ENCODE measurements at places on chromosomes 7 and 10.

GRCh38 chr7:74364061-74364460 is 74.9 kb downstream of the CLIP2 start:
- no peak for DNase-seq

- no peak for DNase-seq
These were observed 207.4 kb downstream of the GPR158 start for GRCh38 chr10:25382029-25382810.

- no peak for DNase-seq
These were observed 314.2 kb downstream of the ADRA2A start for GRCh38 chr10:111390813-111391563.

DNA sequence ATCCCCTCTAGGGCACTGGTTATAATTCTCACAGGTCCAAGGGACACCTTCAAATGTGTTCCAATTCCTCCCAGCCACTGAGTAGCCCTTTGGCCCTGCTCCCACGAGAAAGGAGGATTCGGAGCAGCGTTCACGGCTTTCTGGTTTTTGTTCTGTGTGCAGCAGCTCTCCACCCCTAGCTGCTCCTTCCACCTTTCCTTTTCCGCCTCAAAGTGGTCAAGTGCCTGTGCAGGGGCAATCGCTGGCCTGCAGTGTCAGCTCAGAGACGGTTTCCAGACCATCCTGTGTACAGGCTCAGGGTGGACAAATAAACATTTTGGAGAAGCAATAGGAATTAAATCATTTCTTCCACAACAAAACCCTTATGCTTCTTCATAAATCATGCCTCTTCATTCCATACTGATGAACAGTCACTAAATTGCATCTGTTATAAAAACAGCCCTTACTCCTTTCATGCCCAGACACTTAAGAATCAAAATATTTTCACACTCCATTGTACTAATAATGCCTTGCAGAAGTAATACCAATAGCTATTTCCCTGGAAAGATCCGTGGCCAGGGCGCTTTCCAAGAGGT is 1.1 kb downstream of the KIAA1549 start:
- DNase-seq: no peak

DNA sequence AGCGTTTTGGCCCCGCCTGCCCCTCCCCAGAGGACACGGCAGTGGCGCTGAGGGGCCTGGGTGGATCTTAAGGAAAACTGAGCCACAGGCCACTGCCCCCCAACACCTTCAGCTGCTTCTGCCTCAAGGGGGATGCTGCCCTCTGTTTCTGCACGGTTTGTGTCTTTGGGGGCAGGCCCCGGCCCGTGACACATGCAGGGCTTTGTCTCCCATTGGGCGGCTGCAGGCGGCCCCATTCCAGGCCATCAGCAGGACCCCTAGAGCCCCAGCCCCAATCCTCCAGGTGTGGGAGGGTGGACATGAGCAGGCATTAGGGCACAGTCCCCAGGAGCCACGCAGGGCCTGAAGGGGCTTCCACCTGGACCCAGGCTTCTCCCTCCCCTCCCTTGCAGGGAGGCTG is 25.3 kb upstream of the PPP2R2D start:
- DNase-seq: no peak

- DNase-seq: no peak
These were observed 182.9 kb downstream of the MYOF start for GRCh38 chr10:93299195-93299594.

GRCh38 chr10:70090951-70091350 is 38.3 kb downstream of the MACROH2A2 start:
- DNase-seq: peak; percentile 20

DNA sequence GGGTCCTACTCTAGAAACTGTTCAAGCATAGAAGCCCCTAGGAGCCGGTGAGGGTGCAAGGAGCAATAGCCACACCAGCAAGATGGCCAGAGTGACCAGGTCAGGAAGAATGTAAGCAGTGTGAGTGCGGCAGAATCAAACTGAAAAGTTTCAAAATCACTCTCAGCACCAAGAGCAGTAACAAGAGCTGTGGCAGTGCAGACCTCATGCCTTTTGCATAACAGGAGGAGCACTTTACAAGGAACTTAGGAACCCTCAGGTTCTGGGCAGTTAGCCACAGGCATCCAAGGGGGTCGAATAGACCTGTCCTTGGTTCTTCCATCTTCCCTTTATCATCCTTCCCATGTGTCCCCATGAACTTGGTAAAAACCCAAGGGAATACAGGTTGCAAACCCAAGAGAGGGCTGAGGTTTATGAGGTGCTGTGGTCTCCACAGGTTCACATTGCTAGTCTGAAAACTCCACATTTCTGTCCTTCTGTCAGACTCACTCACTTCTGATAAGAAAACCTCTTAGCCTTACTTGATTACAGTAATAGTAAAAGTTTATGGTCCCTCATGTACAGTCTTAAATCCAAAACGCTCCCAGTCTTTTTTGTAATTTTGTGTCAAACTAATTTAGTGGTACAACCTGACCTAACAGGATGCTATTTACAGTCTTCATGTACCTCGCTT is 78.4 kb downstream of the PON1 start:
- peak; percentile 30 for DNase-seq

DNA sequence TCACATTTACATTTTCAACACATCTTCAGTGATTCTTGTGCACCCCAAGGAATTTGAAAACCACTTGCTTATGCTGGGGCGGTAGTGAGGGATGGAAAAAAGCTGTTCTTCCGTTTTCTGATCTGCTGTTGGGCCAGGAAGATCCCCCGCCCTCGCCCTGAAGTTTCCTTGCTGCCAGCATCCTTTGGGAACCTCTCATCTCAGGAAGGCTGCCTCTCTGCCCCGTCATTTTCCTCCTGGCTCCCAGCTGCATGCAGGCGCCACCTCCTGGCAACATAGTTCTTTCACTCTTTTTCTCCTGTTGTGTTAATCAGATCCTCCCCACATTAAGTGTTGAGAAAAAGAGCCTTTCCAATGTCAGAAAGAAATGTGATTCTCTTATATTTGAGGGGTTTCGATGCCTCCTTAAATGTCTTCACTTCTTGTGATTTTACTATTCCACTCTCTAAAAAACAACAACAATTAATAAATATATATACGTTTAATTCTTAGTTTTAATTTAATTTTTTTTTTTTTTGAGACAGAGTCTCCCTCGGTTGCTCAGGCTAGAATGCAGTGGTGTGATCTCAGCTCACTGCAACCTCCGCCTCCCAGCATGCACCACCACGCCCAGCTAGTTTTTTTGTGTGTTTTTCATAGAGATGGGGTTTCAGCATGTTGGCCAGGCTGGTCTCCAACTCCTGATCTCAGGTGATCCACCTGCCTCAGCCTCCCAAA is 122.9 kb downstream of the RALA start:
- DNase-seq: peak; percentile 78

DNA sequence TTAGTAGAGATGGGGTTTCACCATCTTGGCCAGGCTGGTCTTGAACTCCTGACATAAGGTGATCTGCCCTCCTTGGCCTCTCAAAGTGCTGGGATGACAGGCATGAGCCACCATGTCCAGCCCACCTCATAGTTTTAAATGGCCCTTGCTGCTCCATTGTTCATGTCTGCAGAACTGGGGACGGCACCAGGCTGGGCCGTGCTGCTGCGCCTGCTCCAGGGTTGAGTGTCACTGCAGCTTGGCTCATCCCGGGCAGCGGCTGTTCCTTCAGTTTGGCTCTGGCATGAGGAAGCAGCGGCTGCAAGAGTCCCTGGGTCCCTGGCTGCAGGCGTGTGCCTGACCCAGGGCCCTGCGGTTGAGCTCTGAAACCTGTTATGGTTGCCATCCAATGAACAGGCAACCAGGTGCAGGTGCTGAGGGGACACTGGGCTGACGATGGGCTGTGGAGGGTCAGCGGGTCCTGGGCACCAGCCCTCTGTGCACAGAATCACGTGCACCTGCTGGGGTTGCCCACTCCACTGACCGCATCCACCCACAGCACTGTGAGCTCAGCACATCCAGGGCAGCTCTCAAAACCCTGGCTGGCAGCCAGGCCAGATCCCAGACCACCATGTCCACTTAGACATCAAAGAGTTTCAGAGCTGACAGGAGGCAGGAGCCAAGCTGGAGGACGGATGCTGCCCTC is 70.2 kb upstream of the PPP2R2D start:
- no peak for DNase-seq

DNA sequence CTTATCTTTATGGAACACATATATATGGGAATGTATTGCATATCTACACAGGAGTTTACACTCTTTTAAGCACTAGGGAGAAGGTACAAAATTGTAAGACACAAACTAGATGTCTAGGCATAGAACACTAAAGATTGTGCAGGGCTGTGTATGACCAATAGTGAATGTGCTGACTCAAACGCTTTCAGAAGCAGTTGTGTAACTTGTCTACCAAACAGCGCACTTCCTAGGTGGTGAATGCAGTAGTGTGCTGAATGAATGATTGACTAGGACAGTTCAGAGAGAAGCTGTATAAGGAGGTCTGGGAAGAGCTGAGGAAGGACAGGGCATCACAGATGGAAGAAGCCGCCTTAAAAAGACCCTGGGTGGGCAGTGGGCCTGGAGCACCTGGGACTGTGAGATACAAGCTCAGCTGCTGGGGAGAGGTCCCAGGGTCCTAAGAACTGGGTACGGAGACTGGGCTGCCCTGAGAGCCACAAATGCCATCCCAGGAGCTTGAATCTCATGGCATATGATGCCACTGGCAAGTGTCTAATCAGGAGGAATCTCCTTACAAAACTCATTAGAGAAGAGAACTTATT is 14.2 kb downstream of the CLRN3 start:
- DNase-seq: no peak

DNA sequence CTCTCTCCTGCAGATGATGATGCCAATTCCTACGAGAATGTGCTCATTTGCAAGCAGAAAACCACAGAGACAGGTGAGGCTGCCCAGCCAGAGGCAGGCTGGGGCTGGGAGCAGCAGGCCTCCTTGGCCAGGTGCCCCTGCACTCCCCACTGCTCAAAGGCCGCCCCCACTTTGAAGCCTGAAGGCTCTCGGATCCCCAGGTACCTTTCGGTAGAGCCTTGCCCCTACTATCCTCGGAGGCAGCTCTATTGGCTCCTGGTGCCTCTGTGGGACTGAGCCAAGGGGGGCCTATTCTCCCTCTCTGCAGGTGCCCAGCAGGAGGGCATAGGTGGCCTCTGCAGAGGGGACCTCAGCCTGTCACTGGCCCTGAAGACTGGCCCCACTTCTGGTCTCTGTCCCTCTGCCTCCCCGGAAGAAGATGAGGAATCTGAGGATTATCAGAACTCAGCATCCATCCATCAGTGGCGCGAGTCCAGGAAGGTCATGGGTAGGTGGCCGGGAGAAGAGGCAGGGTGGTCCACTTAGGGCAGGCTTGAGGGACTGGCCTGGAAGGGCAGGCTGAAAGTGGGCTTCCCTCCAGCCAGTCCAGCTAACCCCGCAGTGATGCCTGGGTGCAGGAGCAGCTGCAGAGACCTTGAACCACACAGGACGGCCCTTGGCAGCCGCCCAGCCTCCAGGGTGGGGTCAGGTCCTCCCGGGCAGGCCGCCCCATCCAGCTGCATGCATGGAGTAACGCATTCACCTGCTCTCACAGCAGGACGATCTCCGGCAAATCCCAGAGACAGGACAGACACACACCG is 14.1 kb downstream of the LAT2 start:
- DNase-seq: no peak

DNA sequence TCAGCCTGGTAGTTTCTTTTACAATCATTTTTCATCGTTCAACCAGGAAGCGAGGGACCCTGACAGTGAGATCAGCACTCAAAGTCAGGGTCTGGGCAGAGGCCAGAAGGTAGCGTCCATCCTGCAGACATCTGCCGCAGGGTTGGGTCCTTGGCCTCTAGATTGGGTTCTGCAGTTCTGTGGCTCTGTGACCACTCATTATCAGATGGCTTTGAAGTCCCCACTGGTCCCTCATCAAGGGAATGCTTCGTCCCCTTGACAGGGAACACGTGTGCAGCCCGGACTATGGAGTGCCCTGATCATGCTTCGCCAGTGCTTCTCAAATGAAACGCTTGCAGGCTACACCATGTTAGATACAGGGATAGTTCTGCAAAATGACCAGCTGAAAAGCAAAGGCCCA is 64.1 kb downstream of the FRMPD2 start:
- no peak for DNase-seq

- DNase-seq: no peak
These were observed 19.7 kb downstream of the TLL2 start for GRCh38 chr10:96493871-96494525.

GRCh38 chr7:121280656-121281055 is 48.1 kb upstream of the WNT16 start:
- no peak for DNase-seq

DNA sequence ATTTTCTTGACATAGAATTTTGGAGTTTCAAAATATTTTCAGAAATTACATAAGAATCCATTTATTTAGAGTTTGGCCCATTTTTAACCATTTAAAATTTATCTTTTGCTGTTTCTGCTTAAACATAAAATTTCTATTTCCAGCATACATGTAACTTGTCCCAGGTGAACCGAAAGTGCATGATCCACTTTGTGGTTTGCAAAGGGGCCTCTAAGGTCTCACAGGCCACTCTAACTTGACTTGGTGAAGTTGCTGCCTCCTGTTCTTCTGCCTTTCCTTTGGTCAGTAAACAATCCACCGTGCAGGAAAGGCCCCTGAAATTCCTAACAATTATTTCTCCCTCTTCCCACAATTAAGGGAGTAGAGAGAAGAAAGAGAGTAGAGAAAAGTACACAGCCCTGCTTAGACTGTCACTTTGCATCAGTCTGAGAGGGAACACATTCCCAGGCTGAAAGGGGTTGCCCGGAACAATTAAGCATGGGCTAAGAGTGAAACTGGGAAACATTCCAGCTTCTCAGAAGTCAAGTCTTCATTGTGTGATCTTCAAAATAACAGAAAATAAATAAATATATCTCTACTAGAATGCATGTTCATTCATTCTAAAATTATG is 79.5 kb upstream of the SEMA3A start:
- no peak for DNase-seq

DNA sequence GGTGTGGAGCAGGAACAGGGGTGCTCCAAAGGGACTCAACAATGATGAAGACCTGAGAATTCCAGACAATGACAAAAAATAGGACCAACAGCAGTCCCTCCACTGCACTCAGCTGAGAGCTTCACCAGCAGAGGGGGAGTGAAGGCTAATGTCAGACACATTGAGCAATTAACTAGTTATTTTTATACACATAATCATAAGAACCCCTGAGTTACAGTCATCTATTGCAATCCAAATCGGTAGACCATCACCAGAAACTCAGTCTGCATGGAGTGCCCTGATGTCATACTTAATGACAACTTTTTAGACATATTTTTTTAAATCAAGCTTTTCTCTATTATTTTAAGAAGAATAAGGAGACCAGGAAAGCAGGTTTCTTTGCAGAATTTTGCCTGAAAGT is 30.6 kb upstream of the IKZF1 start:
- DNase-seq: no peak

DNA sequence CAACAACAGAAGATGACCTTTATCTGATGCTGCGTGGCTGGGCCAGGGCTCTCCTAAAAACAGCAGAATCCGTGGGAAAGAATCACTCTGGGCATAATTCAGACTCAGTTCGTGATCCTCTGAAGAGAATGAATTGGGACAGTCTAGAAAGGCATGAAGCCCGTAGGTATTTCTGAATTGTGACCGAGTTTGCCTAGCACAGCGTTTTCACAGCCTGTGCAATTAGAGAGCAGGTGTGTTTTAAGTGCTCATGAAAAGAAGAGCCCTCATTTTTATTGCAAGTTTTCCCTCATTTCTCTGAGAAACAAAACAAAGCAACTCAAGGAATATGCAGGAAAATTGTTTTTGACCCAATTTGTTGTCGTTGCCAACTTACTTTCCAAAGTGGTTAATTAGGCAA is 366.2 kb downstream of the WDR11 start:
- DNase-seq: no peak
